ENCODE measurements at places on chromosomes 1 and 21.
A peak's percentile ranks its signal among the peaks of the same experiment; 100 is the strongest.

- no peak for DNase-seq
Measured at GRCh38 chr1:157803851-157804250, 16.1 kb downstream of the FCRL1 start.

DNA sequence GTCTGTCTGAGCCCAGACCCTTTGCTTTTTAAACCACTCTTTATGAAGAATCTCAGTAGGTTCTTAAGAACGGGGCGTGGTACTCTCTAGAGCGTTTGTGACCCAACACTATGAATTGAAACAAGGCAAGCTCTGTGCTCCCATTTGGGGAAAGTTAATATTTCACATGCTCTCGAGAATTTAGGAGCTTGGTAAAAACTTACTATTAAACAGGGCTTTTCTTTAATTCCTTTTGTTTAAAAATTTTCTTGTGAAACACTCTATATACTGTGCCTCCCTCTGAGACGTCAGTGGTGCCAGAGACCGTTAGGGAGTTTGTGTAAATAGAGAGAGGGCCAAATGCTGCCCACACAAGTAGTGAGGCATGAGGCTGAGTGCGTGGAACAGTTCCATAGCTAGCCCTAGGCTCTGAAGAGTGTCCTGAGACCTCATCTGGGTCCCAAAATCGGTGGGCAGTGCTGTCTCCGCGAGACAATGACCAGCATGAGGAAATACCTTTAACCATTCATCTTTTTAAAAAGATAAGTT is 144.7 kb downstream of the ROR1 start:
- no peak for DNase-seq

DNA sequence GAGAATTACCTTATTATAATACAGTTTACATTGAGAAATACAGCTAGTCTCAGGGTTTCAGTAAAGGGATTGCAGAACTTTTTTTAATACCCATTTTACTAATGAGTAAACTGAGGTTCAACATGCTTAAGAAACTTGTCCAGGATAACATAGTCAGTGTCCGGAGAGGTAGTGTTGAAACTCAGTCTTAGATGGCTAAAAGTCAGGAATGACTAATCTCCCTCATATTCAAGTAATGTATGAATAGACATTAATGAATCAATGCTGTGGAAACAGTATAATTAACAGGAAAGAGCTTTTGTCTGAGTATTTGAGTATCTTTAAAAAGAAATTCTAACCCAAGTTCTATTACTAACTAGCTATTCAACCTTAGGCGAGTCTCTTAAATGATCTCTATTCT is 397.6 kb downstream of the PLA2G4A start:
- DNase-seq = no peak

- DNase-seq = no peak
Measured at GRCh38 chr1:86567341-86567740, 20.5 kb downstream of the CLCA4 start.

GRCh38 chr1:117612517-117613248 is 6.8 kb downstream of the TENT5C start:
- DNase-seq = peak; percentile 78

GRCh38 chr1:116760996-116761665 is 6.9 kb downstream of the CD2 start:
- no peak for DNase-seq

GRCh38 chr1:9867408-9868243 is 42.4 kb downstream of the CTNNBIP1 start:
- no peak for DNase-seq

All from AG09309 (cell line).